ENCODE measurements at places on chromosomes 3 and 15.

DNA sequence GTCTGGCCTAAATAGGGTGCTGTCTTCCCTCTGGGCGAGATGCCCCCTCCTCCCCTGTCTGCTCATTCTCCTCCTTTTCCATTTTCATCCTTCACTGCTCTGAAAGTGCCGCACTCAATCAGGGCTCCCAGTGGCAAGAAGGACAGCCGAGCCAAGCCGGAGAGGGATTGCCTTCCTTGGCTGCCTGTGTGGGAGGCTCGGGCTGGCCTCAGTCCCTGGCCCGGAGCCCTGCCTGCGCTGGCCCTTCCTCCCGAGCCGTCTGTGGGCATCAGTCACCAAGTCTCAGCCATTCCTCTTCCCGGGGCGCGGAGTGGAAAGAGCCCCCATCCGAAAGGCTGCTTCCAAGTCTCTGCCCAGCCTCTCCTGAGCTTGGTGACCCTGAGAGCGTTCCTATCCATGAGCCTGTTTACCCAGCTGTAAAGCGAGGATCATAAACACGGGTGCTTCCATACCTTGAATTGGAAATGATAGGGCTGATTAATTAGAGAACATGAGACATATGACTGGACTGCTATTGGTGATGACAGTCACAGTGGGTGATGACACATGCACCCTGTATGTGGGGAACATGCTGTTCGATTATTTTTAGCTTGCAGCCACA lies 59.1 kb upstream of the TLE3 start:
- no peak for DNase-seq

DNA sequence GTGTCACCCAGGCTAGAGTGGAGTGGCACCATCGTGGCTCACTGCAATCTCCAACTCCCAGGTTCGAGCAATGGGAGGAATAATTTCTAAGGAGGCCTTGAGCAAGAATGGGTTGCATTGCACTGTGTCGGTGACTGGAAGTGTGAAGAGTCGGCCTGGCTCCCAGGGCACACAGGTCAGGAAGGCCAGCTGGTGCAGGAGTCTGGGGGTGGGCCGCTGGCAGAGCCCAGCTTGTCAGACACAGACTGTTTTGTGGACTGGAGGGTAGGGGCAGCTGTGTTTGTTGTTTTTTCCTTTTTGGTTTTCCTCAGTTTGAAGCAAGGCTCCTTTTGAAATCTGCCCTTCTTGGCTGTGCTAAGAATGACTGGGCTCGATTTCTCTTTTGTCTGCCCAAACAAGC lies 66.2 kb downstream of the ITGA11 start:
- DNase-seq, result no peak

GRCh38 chr15:70140543-70141375 lies 43.0 kb upstream of the TLE3 start:
- DNase-seq, result peak; percentile 35

- no peak for DNase-seq
Measured at GRCh38 chr3:55879901-55880331, 392.8 kb upstream of the WNT5A start.

GRCh38 chr15:80970018-80970657 lies 19.5 kb downstream of the MESD start:
- DNase-seq, result peak; percentile 58

All from activated CD4-positive, alpha-beta T cell treated with anti-CD3 and anti-CD28 coated beads, Interleukin-2, amount 50 U/mL, for 48 hours (primary cell).